Activated CD8-positive, alpha-beta T cell treated with anti-CD3 and anti-CD28 coated beads, Interleukin-2, amount 10 ng/mL, durations not matched to agents 7 days and 5 days (primary cell): ENCODE measurements at places on chromosomes 1 and 21. TPM values are rescaled to one million over a fixed set of nuclear protein-coding genes. Genes with fewer than 3 reads are reported as not detected.

- H3K27me3 ChIP-seq, result no peaks in the 10 kb centered on the region
- H3K4me1 ChIP-seq, result no peaks in the 10 kb centered on the region
- H3K27ac ChIP-seq, result no peak overlapping the region
- peaks cover 2% of the 10 kb centered on the region for H3K36me3 ChIP-seq
- H3K4me3 ChIP-seq, result no peak overlapping the region
These were observed 246.0 kb downstream of the RERE start for GRCh38 chr1:8571200-8571984.

GRCh38 chr21:29166323-29166722, 35.9 kb downstream of the MAP3K7CL start:
- H3K4me3 ChIP-seq, result no peak overlapping the region
- H3K4me1 ChIP-seq, result peaks cover 17% of the 10 kb centered on the region
- peaks cover 11% of the 10 kb centered on the region for H3K36me3 ChIP-seq
- H3K27me3 ChIP-seq, result peaks cover 3% of the 10 kb centered on the region
- no peak for DNase-seq

DNA sequence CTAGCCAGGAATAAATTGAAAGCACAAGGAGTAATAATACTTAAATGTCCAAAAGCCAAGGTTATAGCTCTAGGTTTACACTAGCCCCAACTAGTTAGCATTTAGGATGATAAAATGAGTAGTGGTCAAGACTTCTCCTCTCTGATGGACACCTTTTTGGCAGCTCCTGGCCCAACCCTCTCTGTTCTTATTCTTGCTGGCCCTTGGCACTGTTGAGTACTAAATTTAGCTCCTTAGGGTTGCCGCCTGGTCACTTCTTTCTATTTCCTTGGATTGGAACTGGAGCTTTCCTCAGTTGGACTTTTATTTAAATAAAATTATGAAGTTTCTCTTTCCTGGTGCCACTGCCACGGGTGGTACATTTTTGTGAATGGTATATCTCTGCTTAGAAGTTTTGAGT, 28.3 kb downstream of the ARID1A start:
- no peak for DNase-seq
- peaks cover 37% of the 10 kb centered on the region for H3K36me3 ChIP-seq
- H3K4me1 ChIP-seq, result peaks cover 82% of the 10 kb centered on the region
- H3K4me3 ChIP-seq, result no peak overlapping the region
- no peak overlapping the region for H3K27ac ChIP-seq
- H3K27me3 ChIP-seq, result no peaks in the 10 kb centered on the region

ANKRD34A gene
- 1.8 TPM for total RNA-seq

DNA sequence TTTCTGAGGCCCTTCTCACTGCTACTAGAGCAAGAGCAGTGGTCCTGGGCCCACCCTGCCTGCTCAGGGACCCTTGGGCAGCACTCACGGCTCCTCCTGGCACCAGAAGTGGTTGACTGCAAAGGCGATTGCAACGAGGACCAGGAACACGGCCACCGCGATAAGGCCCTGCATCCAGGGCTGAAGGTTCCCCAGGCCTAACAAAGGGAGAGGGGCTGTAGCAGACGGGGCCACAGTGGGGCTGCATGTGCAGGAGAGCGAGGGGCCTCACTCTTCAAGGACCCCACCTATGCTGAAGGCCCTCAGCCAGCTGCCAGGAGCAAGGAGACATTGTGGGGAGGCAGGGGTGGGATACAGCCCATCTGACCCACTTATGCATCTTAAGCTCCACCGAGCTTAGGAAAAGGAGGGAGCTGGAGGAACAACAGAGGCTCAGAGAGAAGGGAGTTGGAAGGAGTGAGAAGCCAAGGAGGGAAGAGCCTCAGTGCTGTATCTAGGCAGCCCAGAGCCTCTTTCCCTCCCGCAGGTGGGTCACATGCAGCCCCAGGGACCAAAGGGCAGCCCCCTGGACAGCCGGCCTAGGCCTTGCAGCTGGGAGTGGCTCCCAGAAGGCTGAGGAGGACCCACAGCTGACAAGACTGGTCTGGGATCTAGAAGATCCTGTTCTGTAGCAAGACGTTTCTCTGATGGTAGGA, 2.5 kb downstream of the PDZK1IP1 start:
- H3K4me3 ChIP-seq, result no peak overlapping the region
- no peak overlapping the region for H3K27ac ChIP-seq
- no peaks in the 10 kb centered on the region for H3K4me1 ChIP-seq
- peak; percentile 13 for DNase-seq

DNA sequence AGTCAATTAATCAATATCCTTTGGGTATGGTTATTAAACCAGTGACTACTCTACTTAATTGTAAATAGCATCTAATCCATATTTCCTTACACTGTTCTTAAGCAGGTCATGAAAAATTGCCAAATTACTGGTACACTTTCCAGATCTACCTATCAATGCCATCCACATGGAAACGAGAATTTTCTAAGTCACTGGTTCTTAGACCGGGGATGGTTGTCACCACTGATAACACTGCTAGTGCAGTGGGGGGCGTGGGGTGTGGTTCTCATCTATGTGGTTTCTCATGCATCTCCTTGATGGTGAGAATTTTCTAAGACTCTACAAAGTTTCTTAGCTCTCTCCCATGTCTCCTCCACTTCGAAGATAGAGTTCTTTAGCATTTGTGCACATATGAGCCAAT, 63.7 kb upstream of the COG2 start:
- peaks cover 13% of the 10 kb centered on the region for H3K27me3 ChIP-seq
- H3K4me3 ChIP-seq, result no peak overlapping the region
- no peaks in the 10 kb centered on the region for H3K4me1 ChIP-seq
- H3K27ac ChIP-seq, result no peak overlapping the region
- DNase-seq, result no peak
- H3K36me3 ChIP-seq, result no peaks in the 10 kb centered on the region
